ENCODE measurements at places on chromosomes 7 and 10.

DNA sequence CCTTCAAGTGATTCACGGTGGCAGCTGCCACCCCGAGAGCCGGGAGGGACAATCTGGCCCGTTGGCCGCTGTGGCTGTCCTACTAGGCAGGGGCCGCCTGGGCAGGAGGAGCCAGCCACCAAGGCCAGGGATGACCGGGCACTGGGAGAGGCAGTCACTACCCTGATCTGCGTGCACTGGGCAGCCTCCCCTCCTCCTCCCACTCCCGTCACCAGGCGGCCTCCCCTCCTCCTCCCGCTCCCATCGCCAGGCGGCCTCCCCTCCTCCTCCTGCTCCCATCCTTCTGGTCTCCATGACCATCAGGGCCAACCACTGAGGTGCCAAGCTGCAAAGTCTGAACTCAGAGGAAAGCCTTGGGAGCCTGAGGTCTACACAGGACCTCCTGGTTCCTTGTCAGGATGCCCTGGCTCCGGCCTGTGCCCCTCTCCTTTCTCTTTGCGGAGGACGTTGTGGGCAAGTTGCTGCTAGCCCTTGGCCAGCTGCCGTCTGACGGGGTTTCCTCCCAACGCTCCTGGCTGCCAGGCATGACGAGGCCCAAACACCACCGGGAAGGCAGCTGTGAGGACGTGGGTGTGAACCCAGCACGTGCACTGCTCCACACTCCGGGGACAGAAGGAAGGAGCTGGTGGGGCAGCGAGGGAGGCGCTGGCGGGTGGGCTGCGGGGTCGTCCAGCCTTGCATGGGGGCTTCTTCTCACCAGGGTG, 131.1 kb downstream of the WDR37 start:
- DNase-seq, result no peak

DNA sequence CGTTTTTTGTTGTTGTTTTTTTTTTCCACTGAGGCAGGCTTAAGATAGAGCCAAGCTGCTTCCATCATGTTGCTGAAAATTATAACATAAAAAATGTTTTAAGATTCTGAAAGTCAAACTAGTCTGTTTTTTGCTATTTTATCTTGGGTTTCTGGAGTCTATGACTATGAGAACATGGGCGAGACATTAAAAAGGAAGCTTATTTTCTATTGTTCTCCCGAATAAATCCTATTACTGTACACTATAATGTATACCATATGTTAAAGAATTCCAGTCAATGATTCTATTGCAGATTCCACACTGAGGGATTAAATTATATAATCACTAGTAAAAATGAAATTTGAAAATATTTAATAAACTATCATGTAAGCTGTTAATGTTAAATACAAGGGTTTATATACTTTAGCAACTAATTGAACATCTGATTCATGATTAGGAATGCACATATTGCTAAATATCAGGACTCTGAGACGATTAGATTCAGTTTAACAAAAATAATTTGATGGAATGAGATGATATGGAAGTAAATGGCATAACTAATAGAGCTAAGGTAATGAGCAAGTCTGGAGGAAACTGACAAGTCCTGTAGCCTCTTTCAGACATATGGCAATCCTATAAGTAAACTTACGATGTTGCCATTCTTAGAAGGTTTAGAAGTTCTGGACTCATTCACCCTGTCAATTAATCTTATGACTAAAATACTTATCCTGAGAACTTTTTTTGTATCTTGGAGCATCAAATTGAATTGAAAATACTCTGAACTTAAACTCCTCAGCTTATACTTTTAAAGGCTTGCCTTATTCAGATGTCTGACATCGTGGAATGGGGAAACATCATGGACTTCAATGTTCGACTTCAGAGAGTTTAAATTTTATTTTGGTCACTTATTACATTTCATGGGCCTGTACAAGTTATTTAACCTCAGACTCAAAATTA, 294.8 kb upstream of the DGKB start:
- no peak for DNase-seq

DNA sequence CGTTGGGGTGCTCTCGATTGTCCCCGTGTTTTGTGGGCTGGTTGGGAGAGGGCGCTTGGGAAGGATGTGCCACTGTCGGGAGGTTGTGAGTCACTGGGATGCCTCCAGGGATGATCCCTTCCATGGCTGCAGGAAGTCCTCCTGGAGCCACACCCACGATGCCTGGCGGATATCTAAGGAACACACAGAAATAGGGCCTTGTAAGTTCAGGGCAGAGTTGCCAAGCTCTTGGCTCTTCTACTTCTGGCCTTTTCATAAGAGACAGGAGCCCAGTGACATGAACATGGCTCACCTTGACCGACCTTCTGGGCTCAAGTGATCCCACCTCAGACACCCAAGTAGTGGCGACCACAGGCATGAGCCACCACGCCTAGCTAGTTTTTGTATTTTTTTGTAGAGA, 47.6 kb downstream of the ZRANB1 start:
- DNase-seq, result no peak

DNA sequence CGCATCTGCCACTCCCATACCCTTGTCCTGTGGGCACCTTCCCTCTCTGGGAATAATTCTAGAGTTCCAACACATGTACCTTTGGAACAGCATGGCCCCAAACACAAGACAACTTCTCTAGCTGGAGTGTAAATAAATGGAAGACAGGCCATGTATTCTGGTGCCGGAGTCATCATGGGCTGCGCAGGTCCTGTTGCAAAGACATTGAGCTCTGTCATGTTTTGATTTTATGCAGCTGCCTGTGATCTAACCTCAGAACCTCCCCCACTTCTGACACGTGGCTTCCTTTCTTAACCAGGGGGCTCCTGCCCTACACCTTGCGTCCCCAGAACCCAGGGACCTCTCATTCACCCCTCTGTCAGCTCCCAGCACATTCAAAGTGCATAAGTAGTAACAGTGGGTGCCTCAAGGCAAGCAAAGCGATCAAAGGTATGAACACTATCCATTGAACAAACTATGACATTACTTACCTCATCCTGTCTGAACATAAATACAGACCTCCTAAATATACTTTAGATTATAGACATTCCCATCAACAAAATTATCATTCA, 219.9 kb downstream of the FGFR2 start:
- DNase-seq, result no peak

DNA sequence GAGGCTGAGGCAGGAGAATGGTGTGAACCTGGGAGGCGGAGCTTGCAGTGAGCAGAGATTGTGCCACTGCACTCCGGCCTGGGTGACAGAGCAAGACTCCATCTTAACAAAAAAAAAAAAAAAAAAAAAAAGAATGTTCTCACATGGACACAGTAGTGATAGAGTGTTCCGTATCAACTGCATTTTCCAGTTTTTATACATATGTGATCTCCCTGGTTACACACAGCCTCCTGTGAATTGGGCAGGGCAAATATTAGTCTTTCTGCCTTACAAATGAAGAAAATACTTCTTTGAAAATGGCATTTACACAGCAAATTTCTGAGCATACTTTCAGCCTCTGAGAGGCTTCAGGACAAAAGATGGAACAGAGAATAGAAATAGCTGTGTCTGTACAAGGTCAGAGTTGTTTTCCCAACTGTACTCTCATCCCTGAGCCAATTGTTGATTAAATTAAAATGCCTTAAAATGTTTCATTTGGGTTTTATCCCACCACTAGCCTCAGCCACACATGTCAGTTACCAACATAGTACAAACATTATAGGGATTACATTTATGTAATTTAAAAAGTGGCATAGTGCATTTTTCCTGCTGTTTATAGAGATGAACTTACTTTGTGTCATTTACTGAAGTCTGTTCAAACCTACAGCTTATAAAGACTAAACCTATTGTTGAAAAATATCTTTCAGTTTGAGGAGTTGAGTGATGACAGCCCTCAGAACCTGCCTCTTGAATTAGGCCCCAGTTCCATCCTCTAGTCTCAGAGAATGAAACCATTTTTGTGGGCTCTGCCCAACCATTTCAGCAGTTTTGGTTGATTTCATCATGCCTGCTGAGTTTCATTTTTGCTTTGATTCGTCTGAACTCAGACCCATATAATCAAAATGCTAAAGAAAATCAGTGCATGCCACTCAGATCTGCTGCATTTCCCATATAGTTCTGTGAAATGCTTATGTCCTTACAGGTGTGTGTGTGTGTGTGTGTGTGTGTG, 609.4 kb upstream of the C7orf33 start:
- no peak for DNase-seq

DNA sequence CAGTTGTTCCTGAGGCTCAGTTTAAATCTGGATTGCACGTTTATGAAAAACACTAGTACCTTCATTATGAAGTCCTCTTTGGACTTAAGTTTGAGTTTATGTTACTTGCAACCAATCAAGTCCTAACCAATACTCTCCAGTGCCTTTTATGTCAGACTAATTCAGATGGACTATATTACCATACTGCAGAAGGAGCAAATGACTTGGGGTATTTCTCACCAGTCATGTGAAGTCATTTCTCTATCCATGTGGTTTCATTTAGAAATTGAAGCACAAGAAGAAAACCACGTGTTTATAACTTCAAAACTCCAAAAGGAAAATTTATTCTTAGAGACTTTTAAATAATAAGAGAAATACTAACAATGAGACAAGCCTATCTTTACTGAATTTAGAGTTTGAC, 201.6 kb downstream of the MBL2 start:
- DNase-seq, result no peak

GRCh38 chr7:113464096-113464855, 345.9 kb upstream of the SMIM30 start:
- no peak for DNase-seq

DNA sequence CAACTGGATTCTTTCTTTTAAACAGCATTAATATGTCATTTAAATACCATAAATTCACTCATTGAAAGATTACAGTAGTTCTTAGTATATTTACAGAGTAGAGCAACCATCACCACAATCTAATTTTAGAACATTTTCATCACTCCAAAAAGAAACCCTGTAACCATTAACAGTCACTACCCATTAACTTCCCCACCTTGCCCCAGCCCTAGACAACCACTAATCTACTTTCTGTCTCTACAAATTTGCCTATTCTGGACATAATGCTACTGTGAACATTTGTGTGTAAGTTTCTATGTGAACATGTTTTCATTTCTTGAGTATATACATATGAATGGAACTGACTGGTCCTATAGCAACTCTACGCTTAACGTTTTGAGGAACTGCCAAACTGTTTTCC, 42.4 kb downstream of the P4HA1 start:
- DNase-seq, result no peak

DNA sequence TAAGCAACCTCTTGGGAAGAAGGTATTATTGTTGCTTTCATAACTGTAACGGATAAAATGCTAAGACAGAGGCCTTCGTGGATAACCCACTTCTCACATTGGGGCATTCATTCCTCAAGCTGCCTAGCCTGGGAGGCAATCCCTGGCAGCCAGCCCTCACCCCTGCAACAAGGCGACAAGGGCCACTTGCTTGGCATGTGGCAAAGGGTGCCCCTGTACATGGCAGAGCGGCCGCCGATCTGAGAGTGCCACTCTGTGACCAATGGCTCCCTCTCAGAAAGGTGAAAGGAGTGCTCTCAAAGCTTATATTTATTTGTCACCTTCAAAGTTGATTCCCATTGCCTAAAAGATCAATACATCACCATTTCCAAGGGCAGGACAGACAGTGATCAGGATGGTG, 31.9 kb downstream of the EBF3 start:
- DNase-seq, result no peak

DNA sequence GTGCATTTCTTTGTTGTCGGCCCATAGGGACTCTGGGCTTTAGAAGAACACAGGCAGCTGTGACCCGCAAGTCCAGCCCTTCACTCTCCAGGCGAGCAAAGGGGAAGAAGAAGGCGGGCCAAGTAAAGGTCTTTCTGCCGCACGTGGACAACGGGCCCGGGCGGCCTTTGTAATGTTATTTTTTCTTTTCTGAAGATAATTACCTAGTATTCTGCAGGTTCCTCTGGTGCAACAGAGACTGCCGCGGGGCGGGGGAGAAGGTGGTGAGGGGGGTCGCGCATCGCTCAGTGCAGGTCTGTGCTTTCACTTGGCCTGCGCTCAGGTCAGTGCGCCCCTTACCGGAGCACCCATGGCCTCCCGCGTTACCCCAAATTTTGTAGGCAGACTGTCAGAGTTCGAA, 7.1 kb upstream of the TBX20 start:
- no peak for DNase-seq

DNA sequence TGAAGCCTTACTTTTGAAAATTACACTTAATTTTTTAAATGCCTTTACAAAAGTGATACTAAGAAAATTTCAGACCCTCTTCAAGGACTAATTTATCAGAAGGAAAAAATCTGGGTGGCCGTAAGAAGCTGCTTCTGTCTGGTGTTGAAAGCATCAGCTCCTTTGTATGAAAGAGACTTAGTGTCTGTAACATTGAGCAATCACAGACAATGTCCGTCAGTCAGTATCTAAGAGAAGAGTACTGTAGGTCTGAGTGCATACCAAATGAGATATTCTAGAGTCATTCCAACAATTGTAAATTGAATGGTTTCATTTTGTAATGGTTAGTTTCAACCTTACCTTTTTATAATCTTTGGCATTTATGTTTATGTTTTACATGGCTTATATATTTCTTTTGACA, 11.1 kb upstream of the MDFIC start:
- no peak for DNase-seq

DNA sequence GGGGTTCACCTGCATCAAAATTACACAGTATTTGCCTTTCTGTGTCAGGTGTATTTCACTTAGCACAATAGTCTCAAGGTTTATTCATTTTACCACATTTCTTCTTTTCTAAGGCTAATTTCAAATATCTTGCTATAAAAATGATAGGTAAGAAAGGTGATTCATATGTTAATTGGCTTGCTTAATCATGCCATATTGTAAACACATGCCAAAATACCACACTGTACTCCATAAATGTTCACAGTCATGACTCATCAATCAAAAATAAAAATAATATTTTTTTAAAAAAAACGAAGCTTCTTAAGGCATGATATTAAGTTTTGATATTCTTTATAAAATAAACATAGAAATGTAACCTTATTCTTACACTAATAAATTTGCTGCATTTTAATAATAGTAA, 947.1 kb downstream of the GRM8 start:
- DNase-seq, result no peak

GRCh38 chr10:22652988-22653481, 61.3 kb downstream of the PIP4K2A start:
- peak; percentile 42 for DNase-seq

DNA sequence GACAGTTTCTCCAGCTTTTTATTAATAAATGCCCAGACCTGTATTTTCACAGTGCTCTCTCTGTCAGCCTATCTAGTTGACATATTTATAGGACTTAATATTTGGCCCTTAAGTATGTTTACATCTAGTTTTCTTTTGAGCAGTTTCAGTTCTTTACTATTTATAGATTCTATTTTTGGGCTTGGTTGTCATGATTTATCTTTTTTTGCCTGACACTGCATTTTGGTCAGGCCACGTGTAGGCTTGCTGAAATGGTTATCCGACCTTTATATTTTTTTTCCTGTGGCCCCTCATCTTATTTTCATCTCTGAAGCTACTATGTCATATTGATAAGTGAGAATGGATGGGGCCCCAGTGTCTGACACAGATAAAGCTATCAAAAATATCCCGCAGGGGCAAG, 515.4 kb upstream of the FZD8 start:
- DNase-seq, result no peak

GRCh38 chr7:50389961-50390360, 60.2 kb downstream of the FIGNL1 start:
- no peak for DNase-seq

- DNase-seq, result no peak
Measured at GRCh38 chr10:117298219-117298618, 57.3 kb downstream of the SLC18A2 start.
